ENCODE measurements at places on chromosomes 3 and 15. TPM values are rescaled to one million over a fixed set of nuclear protein-coding genes. Genes with fewer than 3 reads are reported as not detected.

Gene ZNF385D
- total RNA-seq, result 1.2 TPM

Gene MESP2
- not detected for total RNA-seq

Gene RAB7A
- total RNA-seq, result 85.9 TPM

Gene AMIGO3
- 0.82 TPM for total RNA-seq

Gene LTF
- total RNA-seq, result 0.36 TPM

Gene CPEB1
- total RNA-seq, result 13.2 TPM

Gene HCN4
- not detected for total RNA-seq

Gene RYR3
- total RNA-seq, result 9.5 TPM

Gene LRRK1
- 7.1 TPM for total RNA-seq

Gene CD47
- 52.1 TPM for total RNA-seq

Gene GOLGA8T
- not detected for total RNA-seq
